ENCODE measurements at places on chromosomes 11 and 22. TPM values are rescaled to one million over a fixed set of nuclear protein-coding genes. Genes with fewer than 3 reads are reported as not detected.

- H3K4me3 ChIP-seq = no peak overlapping the region
- no peaks in the 10 kb centered on the region for H3K36me3 ChIP-seq
- peaks cover 9% of the 10 kb centered on the region for H3K4me1 ChIP-seq
- no peaks in the 10 kb centered on the region for H3K27me3 ChIP-seq
- no peak for DNase-seq
Measured at GRCh38 chr11:34337016-34337415, 20.8 kb downstream of the ABTB2 start.

DNA sequence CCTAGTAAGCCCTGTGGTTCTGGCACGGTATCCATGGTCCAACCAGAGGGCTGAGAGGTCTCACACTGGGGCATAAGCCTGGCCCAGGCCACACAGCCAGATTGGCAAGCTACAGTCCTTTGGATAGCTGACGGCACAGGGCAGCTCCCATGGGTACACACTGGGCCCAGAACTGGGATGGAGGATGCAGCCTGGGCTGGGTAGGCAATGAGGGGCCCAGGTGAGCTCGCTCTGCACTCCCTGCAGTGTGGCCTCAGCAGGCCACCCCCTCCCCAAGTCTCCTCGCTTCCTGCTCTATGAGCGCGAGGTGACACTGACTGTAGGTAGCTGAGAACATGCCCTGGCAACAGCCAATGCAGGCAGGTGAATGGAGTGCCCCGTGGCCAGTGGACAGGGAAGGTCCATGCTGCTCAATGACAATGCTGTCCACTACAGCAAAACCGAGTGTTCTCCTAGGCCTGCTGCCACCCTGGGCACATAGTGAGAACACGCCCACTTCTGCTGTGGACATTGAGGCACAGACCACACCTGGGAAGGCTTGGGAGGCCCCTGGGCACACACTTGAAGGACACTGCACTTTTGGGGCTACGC lies 3.8 kb downstream of the ARVCF start:
- peaks cover 14% of the 10 kb centered on the region for H3K4me1 ChIP-seq
- no peak for DNase-seq
- no peak overlapping the region for H3K27ac ChIP-seq

DNA sequence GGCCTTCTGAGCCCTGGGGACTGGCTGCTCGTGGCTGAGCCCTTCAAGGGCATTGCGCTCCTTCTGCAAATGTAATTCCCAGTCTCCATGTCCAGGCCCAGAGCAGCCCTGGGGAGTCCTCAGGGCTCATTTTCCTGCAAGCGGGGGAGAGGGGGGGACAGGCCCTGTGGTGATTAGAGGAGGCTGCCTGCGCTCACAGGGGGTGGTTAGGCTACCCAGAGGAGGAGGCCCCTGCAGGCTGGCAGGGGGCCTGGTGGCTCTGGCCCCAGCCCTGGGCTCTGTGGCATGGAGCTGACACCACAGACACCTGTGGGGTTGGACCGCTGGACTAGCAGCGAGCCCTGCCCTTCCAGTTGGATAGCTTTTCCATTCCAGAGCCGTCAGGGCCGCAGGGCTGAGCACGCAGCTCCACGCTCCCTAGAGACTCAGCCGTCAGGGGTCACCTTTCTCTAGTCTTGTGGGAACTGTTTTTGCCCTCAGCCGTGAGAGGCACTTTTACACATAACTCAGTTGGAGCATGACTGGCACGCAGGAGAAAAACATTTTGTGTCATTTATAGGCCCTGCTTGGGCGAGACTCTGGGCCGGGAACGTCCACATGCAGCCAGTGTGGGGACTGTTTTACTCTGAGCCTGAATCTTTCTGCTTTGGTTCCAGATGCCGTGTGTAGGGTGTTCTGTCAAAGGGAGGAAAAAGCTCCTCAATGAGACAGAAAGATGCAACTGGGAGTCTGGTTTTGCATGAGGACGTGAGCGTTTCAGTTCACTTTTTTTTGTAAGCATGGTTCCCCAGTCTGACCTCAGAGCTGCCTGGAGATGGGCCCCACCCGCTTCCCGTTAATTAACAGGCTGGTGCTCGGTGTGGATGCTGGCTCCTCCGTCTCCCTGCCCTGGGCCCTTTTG lies 58.1 kb downstream of the LRP5 start:
- no peaks in the 10 kb centered on the region for H3K27me3 ChIP-seq
- no peak for DNase-seq
- H3K4me3 ChIP-seq = no peak overlapping the region
- H3K36me3 ChIP-seq = peaks cover 16% of the 10 kb centered on the region

GRCh38 chr11:134956450-134957210 lies 544.6 kb upstream of the B3GAT1 start:
- H3K27me3 ChIP-seq = no peaks in the 10 kb centered on the region
- H3K27ac ChIP-seq = no peak overlapping the region
- no peaks in the 10 kb centered on the region for H3K4me1 ChIP-seq
- H3K4me3 ChIP-seq = no peak overlapping the region

- H3K4me3 ChIP-seq = no peak overlapping the region
- H3K27me3 ChIP-seq = no peaks in the 10 kb centered on the region
- H3K27ac ChIP-seq = no peak overlapping the region
- H3K4me1 ChIP-seq = no peaks in the 10 kb centered on the region
Measured at GRCh38 chr11:17988465-17988864, 24.4 kb downstream of the SERGEF start.

- H3K36me3 ChIP-seq = no peaks in the 10 kb centered on the region
- H3K27ac ChIP-seq = no peak overlapping the region
- H3K4me3 ChIP-seq = no peak overlapping the region
- peaks cover 26% of the 10 kb centered on the region for H3K4me1 ChIP-seq
Measured at GRCh38 chr11:128195756-128196155, 391.6 kb downstream of the ETS1 start.

The MS4A3 gene
- not detected for total RNA-seq

DNA sequence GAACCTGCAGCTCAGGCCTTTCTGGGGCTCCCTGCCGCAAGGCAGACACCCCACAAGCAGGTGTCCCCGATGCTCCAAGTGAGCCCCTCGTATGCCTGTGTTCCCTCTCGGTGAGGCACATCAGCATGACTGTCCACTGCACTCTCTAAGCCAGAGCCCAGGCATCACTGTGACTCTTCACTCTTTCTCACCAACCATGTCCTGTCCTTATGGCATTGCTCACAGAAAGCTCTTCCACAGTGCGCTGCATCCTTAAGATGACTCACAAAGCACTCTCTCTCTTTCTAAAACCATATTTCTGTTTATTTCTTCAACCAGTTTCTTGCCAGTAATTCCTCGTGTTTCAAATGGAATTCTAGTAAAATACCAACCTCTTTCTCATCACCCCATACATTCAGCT lies 18.1 kb downstream of the GAB4 start:
- H3K4me1 ChIP-seq = no peaks in the 10 kb centered on the region
- H3K36me3 ChIP-seq = no peaks in the 10 kb centered on the region
- DNase-seq = no peak
- H3K27ac ChIP-seq = no peak overlapping the region

- H3K4me3 ChIP-seq = no peak overlapping the region
- DNase-seq = no peak
- H3K36me3 ChIP-seq = peaks cover 65% of the 10 kb centered on the region
Measured at GRCh38 chr11:102391549-102392237, 44.7 kb downstream of the BIRC2 start.

The NXPE4 gene
- total RNA-seq = not detected

The GLYATL2 gene
- not detected for total RNA-seq

DNA sequence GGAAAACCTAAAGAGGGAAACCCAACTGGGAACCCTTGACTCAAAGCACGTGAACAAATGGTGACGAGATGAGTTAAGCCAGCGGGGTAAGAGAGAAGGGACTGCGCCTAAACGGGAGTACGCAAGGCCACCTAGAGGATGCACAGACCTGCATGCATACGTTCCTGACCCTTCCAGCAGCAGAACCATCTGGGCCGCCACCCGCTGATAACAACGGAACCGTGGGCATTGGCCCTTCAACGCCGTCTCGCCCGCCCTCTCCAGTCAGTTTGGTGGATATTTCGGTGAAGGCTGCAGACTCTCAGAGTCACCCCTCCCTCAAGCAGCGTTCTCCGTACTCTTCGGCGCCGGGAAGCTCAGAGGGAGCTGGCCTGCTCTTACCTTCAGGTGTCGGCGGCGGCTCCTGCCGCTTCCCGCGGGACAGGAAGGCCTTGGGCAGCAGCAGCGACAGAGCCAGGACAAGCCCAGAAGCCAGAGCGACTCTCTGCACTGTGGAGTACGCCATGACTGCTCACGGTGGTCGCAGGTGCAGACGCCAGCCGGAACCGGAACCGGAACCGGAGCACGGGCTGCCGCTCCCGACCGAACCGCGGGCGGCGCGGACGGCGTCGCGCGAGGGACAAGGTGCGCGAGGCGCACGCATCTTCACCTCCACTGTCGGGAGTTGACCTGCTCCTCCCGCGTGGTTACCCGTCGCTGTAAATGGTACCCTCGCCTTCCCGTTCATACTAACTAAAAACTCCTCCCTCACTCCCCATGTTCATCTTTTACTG lies at the start of gene RIC3:
Gene RIC3 (minus strand): TSS at position 541 of the 773 bp plus-strand sequence. CDS start 36 bp downstream, at position 505.
- no peaks in the 10 kb centered on the region for H3K4me1 ChIP-seq
- peaks cover 15% of the 10 kb centered on the region for H3K27me3 ChIP-seq
- no peak within 1 kb of the TSS for H3K27ac ChIP-seq
- peak within 1 kb of the TSS; percentile 50 for H3K4me3 ChIP-seq

GRCh38 chr11:118610773-118611432 lies 3.5 kb downstream of the PHLDB1 start:
- H3K4me1 ChIP-seq = peaks cover 24% of the 10 kb centered on the region
- H3K4me3 ChIP-seq = peak overlapping the region; percentile 55
- H3K27me3 ChIP-seq = no peaks in the 10 kb centered on the region
- H3K27ac ChIP-seq = peak overlapping the region; percentile 86
- peaks cover 14% of the 10 kb centered on the region for H3K36me3 ChIP-seq
- DNase-seq = peak; percentile 94

DNA sequence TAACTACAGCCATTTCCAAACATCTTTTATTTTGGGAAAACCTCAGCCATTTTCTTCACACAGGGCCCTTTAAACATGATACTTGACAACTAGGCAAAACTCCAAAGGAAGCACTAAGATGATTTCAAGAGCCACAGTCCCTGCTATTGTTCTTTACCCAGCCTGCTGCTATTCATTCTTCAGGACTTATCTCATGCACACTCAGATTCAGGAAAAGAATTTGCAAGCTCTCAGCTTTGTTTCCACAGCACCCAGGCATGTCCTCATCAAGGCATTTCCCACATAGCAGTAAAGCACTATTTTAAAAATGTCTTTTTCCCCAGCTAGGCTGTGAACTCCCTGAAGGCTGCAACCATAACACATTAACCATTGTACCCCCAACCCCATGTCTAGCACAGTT lies 609.3 kb upstream of the CCDC90B start:
- H3K27ac ChIP-seq = no peak overlapping the region
- no peak overlapping the region for H3K4me3 ChIP-seq
- DNase-seq = no peak
- H3K36me3 ChIP-seq = no peaks in the 10 kb centered on the region
- no peaks in the 10 kb centered on the region for H3K27me3 ChIP-seq

- H3K27me3 ChIP-seq = no peaks in the 10 kb centered on the region
- peaks cover 57% of the 10 kb centered on the region for H3K4me1 ChIP-seq
- H3K27ac ChIP-seq = peak overlapping the region; percentile 44
- DNase-seq = no peak
Measured at GRCh38 chr11:68118706-68119448, 2.3 kb downstream of the CHKA start.

The SYCE3 gene
- not detected for total RNA-seq

GRCh38 chr11:74338963-74339362 lies 27.5 kb upstream of the P4HA3 start:
- no peaks in the 10 kb centered on the region for H3K27me3 ChIP-seq
- H3K27ac ChIP-seq = no peak overlapping the region
- no peak for DNase-seq
- no peak overlapping the region for H3K4me3 ChIP-seq
- no peaks in the 10 kb centered on the region for H3K4me1 ChIP-seq
- H3K36me3 ChIP-seq = no peaks in the 10 kb centered on the region

GRCh38 chr11:38323961-38324761 lies 1726.1 kb upstream of the RAG2 start:
- H3K4me3 ChIP-seq = no peak overlapping the region
- no peak for DNase-seq
- no peak overlapping the region for H3K27ac ChIP-seq
- H3K27me3 ChIP-seq = no peaks in the 10 kb centered on the region

GRCh38 chr22:39332441-39333064 lies 13.1 kb upstream of the RPL3 start:
- DNase-seq = no peak
- no peaks in the 10 kb centered on the region for H3K27me3 ChIP-seq
- H3K4me1 ChIP-seq = no peaks in the 10 kb centered on the region

The RBM14 gene
- total RNA-seq = 63.3 TPM

- no peak overlapping the region for H3K4me3 ChIP-seq
- no peaks in the 10 kb centered on the region for H3K36me3 ChIP-seq
- no peaks in the 10 kb centered on the region for H3K27me3 ChIP-seq
- no peak overlapping the region for H3K27ac ChIP-seq
Measured at GRCh38 chr11:103624708-103625623, 411.5 kb upstream of the DDI1 start.

The NEU3 gene
- total RNA-seq = 9.6 TPM

DNA sequence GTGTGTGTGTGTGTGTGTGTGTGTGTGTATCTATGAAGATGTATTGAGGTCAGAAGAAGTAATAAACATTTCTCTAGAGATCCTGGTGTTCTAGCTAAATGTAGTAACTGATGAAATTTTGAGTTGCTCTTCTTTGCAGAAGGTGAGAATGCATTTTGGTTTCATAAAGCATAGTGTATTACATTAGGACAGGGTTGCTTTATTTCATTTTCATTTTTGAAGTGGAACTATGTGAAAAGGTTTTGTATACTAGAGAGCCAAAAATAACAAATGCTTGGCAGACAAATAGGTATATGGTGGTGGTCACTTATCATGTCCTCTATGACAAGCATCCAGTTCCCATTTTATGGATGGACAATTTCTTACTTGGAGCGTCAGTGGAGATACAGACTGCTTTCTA lies 99.0 kb downstream of the CASP12 start:
- H3K4me1 ChIP-seq = no peaks in the 10 kb centered on the region
- no peak overlapping the region for H3K27ac ChIP-seq
- no peak for DNase-seq
- no peaks in the 10 kb centered on the region for H3K36me3 ChIP-seq
